Pons (tissue), 1 donor: ENCODE measurements at places on chromosomes 11 and 22.

DNA sequence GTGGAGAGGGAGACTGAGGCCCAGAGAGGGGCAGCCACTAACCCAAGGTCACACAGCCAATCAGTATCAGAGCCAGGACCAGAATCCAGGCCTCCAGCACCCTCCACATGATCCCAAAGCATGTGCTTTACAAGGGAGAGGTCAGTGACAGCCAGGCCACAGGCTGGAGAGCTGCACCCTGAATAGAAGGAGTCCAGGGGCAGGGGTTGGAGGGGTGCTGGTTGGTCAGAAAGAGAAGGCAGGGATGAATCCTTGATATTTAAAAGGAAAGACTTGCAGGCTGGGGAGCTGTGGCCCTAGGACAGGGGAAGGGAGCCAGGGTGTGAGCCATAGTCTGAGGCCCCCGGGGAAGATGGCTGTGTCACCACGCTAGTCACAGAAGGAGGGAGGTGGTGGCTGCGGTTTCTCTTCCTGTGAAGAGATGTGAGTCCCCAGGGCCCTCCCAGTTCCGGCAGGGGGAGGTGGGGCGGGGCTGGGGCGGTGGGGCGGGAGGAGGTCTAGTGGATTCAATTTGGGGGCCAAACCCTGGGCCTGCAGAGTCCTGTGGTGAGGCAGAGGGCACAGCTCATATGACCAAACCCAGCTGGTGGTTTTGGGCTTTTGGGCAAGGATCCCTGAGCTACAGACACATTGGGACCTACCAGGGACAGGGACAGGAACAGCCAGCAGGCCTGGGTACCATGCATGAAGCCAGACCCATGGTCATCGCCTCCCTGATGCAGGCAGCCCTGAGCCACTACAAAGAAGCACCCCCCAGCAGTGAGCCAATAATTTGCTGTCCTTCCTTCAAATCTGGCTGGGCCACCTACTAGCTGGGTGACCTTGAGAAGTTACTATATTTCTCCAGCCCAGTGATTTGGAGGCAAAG is 14.0 kb downstream of the RAC2 start:
- no peak for DNase-seq

- DNase-seq = peak; percentile 76
Measured at GRCh38 chr11:73335204-73335923, 27.3 kb downstream of the ARHGEF17 start.

GRCh38 chr11:67303132-67303834 is at the start of gene SSH3:
SSH3 (plus strand) TSS chr11:67303530; CDS start chr11:67303626, 96 bp downstream.
- peak; percentile 66 for DNase-seq

GRCh38 chr22:27840436-27840835 is 38.9 kb upstream of the MN1 start:
- no peak for DNase-seq

DNA sequence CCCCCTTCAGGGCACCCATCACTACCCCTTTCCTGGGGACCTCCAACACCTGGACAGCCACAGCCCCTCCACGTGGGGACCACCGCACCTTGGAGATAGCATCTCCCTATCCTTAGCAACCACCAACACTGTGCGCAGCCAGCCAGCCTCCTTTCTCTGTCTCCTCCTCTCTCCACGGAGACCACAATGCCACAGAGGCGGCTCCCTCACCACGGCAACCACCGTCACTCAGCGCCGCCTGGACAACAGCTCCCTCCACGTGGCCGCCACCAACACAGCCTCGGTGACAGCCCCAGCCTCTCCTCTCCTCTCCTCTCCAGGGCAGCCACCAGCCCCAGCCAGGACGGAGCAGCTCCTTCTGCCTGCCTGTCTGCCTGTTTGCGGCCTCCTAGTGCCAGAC is 10.5 kb downstream of the ELFN2 start:
- no peak for DNase-seq

- no peak for DNase-seq
Measured at GRCh38 chr11:128901653-128902514, 10.7 kb downstream of the KCNJ5 start.

- no peak for DNase-seq
Measured at GRCh38 chr22:42684462-42685195, 35.4 kb upstream of the CYB5R3 start.

GRCh38 chr11:6703247-6704063 is 20.3 kb upstream of the MRPL17 start:
- peak; percentile 92 for DNase-seq

GRCh38 chr11:65417702-65418430 is 4.7 kb upstream of the NEAT1 start:
- DNase-seq = peak; percentile 15

DNA sequence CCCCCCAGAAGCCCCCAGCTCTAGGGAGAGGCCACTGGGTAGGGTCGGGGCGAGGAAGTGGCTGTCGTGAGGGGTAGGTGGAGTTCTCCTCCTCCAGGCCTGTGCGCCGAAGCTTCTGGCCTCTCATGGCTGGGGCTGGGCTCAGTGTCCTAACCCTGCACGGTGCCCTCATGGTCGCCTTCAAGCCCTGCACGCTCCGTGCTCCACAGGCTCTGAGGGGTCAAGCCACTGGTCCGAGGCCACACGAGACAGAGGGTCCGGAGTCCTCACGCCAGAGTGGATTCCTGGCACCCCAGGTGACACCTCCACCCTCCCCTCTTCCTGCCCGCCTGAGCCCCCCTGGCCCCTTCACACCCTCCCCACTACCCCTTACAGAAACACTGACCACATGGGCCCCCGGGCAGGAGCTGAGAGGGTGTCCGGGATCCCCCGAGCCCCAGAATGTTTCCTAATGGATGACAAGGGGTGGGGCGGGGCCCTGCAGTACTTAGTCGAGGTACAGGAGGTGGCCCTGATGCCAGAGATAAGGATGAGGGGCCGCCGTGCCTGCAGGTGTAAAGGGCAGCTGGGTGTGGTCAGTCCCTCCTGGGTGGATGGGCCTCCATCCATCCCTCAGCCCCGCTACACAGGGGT is 997 bp upstream of the CDHR5 start:
- DNase-seq = no peak

GRCh38 chr11:110774138-110775014 is 62.1 kb upstream of the ARHGAP20 start:
- DNase-seq = no peak

GRCh38 chr11:118434553-118435289 is 1.6 kb upstream of the KMT2A start:
- DNase-seq = peak; percentile 26

- DNase-seq = no peak
Measured at GRCh38 chr11:35786188-35786587, 123.6 kb downstream of the TRIM44 start.

GRCh38 chr11:113593698-113594308 is 112.3 kb downstream of the TMPRSS5 start:
- peak; percentile 16 for DNase-seq

- no peak for DNase-seq
Measured at GRCh38 chr11:103112364-103112763, 3.1 kb downstream of the DYNC2H1 start.

DNA sequence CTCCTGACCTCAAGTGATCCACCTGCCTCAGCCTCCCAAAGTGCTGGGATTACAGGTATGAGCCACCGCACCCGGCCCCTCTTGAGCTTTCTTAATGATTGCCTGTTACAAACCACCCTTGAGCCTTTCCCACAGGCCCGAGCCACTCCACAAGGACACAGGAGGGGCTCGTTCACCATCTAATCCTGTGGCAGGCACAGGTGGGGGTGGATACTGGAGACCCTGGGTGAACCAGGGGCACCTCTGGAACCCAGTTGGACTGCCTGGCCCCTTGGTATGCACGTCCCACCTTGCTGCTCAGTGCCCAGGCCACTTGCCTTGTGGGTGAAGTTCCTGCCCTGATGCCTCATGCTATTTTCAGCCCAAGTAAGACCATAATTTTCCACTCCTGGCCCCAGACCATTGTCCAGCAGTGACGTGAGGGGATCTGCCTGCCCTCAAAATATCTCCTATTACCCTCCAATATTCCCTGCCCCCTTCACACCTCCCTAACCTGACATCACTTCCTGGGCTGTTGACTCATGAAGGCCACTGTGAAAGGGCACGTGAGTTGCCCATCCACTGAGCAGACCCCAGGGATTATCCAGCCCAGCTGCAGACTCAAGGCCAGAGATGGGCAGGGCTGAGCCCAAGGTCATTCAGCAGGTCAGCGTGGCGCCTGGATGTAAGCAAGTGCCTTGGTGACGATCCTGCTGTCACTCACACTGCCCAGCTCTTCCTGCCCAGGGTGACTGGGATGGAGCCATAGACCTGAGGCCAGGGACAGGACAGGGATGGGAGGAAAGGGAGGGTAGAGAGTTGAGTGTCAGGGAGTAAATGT is 19.6 kb downstream of the P2RY2 start:
- DNase-seq = no peak

DNA sequence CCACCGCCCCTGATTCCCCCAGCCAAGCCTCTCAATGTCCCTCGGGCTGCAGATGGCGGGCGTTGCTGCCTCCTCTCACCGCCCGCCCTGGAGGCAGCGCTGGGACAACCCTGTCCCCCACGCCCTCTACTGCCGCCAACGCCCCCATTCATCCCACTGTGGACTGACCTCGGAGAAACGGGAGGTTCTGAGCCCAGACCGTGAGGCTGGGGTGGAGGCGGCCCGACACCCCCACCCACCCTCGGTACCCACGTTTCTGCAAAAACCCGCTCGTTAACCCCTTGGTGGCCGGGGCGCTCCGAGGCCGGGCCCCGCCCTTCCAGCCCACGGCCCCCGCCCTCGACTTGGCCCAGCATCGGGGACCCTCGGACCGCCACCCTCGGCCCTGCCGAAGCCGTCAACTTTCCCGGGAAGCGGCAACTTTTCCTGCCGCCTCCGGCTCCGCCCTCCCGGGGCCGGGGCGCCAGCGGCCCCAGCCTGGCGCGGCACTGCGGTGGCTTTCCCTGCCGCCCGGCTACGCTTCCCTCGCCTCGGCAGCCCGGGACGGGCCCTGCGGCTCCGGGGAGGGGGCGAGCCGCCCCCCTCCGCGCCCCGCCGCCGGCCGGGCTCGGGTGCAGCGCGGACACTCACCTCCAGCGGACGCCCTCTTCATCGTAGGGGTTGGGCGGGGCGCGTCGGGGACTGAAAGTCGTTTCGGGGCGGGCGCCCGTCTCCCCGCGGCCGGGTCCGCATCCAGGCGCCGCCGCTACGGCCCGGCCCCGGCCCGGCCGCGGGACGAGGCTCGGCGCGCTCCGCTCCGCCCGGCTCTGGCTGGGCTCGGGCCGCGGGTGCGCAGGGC is 458 bp downstream of the RTN4R start:
- no peak for DNase-seq

DNA sequence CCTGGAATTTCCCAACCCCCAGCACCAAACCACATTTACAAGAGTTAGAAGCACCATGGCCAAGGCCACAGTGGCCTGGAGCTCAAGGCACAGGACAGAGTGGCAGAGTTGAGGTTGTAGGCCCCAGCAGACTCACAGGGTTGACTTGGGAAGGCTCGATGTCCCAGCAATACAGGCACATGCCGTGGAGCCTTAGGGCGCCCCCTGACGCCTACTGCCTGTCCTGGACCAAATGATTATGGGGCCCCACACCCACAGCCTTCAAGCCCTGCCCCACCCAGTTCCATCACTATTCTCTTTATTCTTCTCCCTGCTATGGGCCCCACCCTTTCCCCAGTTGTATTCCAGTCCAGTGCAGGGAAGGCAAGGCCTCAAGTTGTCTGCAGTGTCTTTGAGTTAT is at the start of gene CCDC179:
Gene CCDC179 (minus strand): TSS at position 234 of the 400 bp plus-strand sequence. CDS start 53 bp downstream, at position 181.
- no peak for DNase-seq

- DNase-seq = no peak
Measured at GRCh38 chr11:66727282-66728037, 1.6 kb downstream of the SPTBN2 start.

DNA sequence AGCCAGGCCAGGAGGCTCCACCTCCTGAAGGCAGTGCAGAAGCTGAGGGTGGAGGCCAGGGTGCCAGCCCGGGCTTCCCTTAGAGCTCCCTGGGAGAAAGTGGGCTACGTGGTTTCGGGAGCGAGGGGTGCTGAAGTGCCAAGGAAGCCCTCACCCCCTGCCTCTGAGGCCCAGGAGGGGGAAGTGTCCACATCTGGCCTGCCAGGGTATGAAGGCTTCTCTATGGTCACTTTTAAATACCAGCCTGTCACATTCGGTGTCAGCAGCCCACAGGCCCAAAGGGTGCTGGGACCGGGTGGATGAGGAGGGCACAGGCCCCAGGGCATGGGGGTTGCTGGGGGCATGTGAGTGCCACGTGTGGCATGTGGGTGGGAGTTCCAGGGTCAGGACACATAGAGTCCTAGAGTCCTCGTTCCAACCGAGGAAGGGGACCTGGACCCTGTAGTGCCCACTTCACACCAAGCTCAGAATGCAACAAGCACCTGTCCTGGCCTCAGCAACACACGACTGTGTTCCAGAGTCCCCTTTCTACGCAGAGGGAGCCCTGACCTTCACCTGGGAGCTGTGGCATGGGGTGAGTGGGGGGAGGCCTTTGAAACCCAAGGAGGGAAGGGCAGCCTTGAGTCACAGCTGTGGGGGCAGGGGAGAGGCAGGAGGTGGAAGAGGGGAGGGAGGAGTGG is 1.7 kb downstream of the SHISA8 start:
- no peak for DNase-seq

DNA sequence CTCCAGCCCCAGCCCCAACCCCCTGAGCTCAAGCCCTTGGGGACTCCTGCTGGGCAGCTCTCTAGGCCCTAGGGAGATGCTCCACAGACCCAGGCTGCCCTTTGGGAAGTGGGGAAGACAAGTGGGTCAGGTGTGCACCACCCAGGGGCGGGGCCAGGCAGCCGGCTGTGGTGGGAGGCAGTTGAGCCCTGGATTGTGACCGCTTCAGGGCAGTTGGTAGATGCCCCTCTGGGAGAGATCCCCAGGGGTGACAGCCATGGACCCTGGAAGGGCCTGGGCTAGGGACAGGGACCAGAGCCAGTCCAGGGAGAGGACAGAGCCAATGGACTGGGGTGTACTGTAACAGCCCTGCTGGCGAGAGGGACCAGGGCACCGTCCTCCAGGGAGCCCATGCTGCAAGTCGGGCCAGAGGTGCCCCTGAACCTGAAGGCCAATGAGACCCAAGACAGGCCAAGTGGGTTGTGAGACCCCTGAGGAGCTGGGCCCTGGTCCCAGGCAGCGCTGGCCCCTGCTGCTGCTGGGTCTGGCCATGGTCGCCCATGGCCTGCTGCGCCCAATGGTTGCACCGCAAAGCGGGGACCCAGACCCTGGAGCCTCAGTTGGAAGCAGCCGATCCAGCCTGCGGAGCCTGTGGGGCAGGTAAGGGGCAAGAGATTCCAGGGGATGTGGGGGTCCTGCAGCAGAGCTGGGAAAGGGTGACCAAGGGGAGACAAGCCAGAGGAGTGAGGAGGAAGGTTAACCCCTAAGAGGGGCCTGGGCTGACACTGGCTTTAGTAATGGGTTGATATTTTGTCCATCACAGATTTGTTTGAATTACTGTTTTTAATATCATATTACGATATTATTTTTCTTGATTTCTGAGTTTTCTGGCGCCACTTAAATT is at the start of gene IGLL5:
Gene IGLL5 (plus strand): TSS at position 196 of the 883 bp plus-strand sequence. CDS start 238 bp downstream, at position 434.
- DNase-seq = no peak

DNA sequence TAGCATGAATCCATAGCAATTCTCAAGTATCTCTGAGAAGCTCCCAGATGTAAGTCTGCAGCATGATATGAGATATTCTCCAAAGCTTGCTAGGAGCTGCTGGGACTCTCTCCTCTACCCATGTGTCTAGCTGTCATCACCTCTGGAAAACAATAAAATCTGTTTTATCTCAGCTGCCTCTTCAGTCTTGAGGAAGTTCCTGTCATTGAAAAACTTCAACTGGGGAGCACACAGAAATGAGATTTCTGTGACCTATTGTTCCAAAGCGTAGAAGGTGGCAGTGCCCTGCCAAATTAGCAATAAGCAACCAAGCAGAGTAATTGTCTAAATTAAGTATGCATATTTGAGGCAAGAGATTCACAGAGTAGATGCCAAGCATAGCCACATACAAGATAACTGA is 1380.6 kb upstream of the RAG2 start:
- no peak for DNase-seq

- no peak for DNase-seq
Measured at GRCh38 chr22:47566491-47566890, 804.0 kb downstream of the TBC1D22A start.
